ENCODE measurements at places on chromosomes 3 and 15.

DNA sequence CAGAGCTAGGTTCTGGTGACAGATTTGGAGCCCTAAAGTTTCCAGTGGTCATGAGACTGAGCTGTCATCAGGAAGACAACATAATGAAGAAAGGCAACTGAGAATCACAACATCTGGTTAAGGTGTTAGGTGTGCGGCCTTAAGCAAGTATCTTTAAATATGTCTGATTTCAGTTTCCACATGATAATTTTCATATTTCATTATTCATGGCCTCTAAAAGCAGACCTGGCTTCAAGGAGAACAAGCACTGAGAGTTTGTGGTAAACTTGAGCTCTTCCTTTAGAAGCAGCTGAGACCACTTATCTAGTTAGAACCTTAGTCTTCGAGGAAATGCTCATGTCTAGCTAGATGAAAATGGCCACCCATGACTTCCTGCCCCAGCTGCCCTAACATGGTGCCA, 25.7 kb upstream of the MYLK start:
- DNase-seq: no peak

DNA sequence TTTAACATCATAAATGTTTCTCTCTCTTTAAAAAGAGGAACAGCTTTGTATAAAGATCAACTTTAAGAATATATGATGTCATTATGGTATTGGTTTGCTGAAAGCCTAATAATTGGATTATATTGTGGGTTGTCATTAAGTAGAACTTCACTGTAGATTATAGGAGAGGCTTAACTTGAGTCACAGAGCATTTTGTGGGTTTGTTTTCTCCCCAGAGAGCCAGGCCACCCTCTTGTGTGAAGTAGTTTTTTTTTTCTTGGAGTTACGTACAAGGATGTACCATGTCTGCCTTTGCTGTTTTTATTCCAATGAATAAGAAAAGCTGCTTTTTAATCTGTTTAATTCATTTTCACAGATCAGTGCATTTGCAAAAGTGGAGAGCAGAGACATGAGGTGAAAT, 354.8 kb upstream of the TBL1XR1 start:
- no peak for DNase-seq

DNA sequence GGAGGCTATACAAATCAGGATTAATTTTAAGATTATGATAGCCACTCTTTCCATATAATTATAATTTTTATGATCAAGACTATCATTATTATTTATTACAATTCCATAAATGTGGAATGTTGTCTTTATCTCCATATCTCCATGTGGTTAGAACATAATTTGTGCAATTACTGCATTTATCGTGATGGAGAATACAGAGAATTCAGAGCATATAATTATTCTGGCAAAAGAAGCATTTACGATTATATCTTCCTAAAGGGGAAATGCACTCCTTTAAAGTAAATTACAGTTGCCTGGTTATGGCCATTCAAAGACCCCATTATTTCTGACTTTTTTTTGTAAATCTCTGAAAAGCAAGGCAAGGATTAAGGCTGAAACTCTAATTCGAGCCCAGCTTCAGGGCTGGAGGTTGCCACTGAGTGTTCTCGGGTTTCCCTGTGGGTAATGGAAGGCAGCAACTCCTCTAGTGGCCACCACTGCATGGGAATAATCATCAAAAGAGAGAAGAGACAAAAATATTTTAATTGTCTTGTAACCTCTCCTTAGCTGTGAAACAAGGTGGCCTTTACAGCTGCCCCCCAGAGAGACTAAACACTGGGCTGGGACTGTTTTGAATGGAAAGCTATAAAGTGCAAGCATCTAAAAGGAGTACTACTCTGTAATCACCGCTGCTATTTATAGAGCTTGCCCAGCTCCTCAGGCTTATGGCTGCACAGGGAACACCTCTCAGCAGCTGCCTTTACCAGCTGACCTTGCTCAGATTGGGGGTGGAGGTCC, 59.8 kb upstream of the PRTG start:
- no peak for DNase-seq

DNA sequence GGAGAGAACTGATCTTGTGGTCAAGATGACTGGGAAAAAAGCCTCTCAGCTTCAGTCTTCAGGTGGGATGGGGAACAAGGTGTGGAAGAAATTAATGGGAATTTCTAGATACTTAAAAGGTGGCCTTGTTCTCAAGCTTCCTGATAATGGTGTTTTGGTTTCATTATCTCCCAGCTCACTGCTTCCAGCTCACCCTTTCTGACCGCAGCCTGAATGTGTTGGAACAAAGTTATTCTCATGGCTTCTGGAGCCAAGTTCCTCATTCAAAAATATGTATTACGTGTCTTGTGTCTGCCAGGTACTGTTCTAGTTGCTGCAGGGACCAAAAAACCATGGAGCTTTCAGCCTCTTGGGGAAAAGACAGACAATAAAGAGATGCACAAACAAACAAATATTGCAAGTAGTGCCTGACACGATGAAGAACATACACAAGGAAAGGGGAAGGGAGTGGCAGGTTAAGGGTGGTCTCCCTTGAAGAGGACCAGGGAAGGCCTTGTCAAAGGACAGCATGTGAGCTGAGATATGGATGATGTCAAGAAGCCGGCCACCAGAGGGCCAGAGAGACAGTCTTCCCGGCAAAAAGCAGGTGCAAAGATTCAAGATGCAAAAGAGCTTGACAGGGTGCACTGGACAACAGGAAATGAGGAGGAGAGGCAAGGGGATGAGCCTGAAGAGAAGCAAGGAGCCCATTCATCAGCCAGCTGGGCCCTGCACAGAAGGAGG, 35.5 kb downstream of the ARRDC4 start:
- no peak for DNase-seq

DNA sequence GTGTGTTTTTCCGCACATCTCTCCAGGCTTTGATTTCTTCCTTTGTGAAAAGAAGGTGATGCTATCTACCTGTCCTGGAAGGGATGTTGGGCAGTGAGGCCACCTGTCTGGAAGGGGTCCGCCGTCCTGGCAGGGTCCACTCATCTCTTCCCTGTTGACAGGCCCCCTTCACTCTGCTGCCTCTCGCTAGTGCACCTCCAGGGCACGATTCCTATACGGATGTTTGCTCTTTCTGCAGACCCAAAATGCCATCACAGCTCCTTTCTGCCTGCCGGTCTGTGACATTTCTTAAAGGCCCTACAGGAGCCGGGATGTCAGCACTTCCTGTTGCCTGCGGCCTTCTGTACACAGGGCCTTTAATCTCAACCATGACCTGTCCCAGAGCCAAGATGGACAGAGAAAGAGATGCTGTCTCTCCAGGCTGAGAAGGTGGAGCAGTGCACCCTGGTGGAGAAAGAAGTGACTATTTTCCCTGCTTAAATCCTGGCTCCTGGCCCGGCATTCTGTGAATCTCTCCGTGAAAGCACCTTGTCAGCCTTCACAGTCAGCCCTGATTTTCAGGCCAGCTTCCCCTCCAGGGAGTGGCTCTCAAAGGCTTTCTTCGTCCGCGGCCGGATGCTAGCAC, 7.4 kb downstream of the FAM3D start:
- peak; percentile 37 for DNase-seq

- DNase-seq: peak; percentile 49
Measured at GRCh38 chr3:130276203-130276803, 69.2 kb upstream of the COL6A5 start.

- no peak for DNase-seq
Measured at GRCh38 chr3:189975391-189975990, 145.2 kb downstream of the P3H2 start.

GRCh38 chr3:186166491-186167288, 57.8 kb upstream of the ETV5 start:
- DNase-seq: no peak

GRCh38 chr3:146156095-146156494, 4.9 kb downstream of the PLOD2 start:
- DNase-seq: peak; percentile 64

DNA sequence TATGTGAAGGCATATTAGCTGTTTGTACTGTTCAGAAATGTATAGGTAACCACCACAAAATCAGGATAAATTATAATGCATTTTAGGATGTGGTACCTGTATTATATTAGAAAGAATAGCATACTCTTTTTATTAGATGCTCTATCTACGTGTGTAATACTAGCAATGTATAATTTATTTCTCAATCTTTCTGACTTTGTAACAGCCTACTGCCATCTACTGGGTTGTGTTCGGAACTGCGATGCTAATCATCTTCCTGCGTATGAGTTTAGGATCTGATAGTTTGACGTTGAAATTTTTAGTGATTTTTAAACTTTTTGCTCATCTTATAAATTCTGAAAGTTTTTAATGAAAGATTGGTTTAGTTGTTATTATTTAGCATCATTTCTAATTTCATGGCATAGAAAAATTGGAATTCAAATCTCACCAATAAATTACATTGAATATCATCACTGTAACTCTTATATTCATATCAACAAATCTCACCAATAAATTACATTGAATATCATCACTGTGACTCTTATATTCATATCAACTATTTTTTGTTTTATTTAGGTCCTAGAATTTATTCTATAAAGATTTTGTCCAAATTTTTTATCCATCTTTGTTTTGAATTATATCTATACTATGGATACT, 322.7 kb upstream of the ZNF717 start:
- DNase-seq: peak; percentile 35

DNA sequence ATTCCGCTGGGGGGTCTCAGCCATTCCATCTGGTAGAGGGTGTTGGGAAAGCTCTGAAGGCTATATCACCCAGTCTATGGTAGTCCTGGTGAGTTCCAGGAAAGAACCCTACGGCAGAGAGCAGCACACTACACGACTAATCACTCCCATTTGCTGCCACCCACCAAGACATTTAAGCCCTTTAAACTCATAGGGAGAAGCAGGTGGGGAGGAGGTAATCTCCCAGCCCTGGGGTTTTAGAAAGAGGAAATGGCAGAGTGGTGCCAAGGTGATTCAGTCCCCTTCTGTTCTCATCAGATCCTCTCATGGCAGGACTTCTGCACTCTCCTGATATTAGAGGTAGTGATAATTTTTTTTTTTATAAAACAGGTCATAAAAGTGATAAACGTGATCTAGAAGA, 10.6 kb upstream of the VWA5B2 start:
- DNase-seq: no peak

All from fibroblast of gingiva (primary cell).